CD4-positive, alpha-beta T cell treated with Interleukin-6 at 100 ng/mL for 8 hours (primary cell): ENCODE measurements at places on chromosomes 11 and 22.

- peak; percentile 82 for DNase-seq
These were observed 62.1 kb downstream of the THAP12 start for GRCh38 chr11:76318744-76319384.

DNA sequence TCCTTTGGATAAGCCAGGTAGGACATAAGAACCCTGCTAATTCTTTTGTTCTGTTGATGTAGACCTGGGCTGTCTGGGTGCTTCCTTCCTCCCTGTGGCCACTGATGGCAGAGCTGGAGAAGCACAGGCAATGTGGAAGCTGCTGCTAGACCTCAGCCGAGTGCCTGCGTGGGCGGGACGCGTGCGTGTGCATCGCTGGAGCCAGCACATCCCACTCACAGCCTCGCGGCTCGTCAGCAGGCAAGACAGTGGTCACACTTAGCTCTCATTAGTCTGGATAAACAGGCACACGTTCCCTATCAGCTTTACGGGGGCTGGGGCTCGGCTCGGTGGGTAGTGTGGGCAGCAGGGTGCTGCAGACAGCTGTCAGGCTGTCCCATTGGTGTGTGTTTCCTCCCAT, 155.7 kb downstream of the GRIK4 start:
- DNase-seq, result no peak

- DNase-seq, result no peak
These were observed 74.3 kb upstream of the ARHGAP42 start for GRCh38 chr11:100612766-100613165.

DNA sequence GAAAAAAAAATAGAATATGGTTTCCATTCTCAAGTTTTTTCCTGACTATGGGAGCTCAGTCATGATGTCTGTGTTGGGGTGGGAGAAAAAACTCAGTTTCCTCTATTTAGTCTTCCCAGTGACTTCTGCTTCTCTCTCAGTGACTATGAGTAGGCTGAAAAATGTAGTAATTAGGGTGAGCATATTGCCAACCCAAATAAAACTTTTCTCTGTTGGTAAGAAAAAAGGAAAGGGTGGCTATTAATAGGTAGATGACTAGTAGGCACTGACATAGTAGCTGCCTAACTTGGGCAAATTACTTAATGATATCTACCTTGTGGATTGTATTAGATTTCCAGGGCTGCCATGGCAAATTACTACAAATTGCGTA, 34.2 kb upstream of the BIRC3 start:
- DNase-seq, result no peak
